ENCODE measurements at places on chromosomes 5 and 9.

DNA sequence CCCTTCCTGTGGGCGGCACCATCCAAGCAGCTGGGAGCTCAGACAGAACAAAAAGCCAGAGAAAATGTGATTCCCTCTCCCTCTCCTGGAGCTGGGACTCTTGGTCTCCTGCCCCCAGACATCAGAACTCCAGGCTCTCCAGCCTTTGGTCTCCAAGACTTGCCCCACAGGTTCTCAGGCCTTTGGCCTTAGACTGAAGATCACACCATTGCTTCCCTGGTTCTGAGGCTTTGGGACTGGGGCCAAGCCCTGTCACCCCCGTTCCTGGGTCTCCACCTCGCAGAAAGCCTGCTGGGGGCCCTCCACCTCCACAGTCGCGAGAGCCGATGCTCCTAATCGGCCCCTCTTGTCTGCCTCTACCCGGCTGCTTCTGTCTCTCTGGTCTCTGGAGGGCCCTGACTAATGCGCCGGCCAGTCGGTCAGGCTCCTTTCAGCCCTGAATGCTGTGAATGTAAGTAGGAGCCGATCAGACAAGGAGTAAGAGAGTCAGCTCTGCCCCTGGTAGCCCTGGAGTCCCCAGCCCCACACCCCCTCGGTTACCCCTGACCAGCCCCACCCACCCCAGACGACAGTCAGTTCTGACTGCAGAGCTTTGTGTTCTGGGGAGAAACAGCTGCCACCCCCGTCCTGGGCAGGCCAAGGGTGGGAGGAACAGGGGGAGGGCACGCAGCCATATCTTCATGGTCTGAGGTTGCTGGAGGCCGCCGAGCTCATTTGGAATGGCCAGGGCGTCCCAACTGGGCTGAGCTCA, 57.5 kb downstream of the VAV2 start:
- peak; percentile 13 for DNase-seq

- no peak for DNase-seq
These were observed 7.2 kb downstream of the ISOC1 start for GRCh38 chr5:129101794-129102193.

DNA sequence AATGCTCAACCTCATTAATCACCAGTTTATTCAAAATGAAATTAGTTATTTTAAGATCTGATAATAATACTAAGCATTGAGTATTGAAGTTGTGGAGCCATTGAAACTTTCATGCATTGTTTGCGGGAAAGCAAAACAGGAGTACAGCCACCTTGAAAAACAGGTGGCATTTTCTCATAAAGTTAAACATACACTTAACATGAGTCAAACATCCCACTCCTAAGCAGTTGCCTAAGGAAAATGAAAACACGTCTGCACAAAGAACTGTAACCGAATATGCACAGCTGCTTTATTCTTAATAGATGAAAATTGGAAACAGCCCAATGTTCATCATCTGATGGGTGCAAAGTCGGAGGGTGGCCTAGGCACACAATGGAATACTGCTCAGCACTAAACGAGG, 177.3 kb downstream of the IRX2 start:
- no peak for DNase-seq

GRCh38 chr9:79286992-79287707, 284.6 kb upstream of the TLE4 start:
- DNase-seq, result no peak

- DNase-seq, result no peak
These were observed 133.7 kb downstream of the ROR2 start for GRCh38 chr9:91816356-91816755.

GRCh38 chr9:116632990-116633838, 53.9 kb upstream of the TRIM32 start:
- no peak for DNase-seq

DNA sequence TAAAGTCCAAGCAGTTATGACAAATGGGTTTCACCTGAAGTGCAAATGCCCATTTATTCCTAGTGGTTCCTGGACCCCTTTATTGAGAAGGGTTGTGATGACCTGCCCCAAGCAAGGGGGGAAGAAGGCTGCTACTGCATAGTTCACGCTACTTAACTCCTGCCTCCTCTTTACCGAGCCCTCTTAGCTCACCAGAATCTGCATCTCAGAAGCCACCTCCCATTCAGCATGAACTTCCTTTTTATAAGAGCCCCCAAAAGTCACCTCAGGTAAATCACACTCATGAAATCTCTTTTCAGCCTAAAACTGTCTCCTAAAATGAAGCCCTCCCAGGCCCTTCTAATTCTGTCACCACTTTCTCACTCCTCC, 26.6 kb upstream of the C9orf72 start:
- DNase-seq, result no peak

GRCh38 chr5:173228639-173229381, 6.2 kb downstream of the NKX2-5 start:
- DNase-seq, result no peak

DNA sequence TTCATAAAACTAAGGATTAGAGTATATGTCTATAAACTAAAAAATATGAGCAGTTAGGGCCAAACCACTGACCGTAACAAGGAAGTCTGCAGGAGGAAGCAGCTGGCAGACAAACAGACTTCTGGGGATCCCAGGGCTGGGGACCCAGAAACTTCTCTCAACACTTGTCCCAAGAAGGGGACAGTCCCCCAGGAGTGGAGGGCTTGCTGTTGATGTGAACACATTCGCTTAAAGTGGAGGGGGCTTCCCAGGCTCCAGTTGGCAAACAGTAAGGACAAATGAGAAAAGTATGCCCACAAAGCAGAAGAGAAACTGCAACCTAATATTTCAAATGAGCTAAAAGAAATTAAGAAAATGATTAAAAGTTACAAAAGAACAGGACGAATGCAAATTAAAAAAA, 83.7 kb downstream of the PDE8B start:
- DNase-seq, result no peak

DNA sequence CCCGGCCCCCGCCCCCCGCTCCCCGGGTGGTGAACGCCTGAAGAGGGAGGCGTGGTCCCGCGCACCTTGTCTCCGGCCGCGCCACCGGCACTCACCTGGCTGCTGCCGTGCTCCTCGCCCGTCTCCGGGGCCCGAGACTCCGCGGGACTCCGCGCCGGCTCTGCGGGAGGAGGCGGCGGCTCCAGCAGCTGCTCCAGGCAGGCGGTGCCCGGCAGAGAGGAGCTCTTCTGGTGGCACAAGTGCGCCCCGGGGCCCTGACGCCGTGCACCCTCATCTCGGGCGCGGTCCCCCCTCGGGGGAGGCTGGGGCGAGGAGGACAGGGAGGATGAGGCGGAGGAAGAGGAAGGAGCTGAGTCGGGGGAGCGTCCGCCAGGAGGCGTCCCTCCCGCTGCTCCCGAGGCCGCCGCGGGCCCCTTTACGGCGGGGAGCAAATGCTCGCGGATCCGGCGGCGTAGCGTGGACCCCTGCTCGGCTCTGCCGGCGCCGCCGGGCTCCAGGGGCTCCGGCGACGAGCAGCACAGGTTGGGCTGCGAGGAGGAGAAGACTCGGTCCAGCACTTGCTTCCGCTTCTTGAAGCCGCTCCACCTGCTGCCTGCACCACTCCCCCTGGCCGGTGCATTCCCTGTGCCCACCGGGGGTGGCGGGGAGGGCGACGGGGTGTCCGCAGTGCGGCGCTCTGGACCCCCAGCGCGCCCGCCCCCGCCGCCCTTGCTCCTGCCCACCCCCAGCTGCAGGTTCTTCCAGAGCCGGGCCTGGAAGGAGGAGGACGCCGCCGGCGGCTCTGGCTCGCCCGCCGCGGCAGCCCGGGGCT, 928 bp downstream of the MCTP1 start:
- peak; percentile 83 for DNase-seq

GRCh38 chr5:168106008-168106761, 185.3 kb upstream of the WWC1 start:
- peak; percentile 26 for DNase-seq

- DNase-seq, result no peak
These were observed 15.3 kb upstream of the CD180 start for GRCh38 chr5:67211926-67212325.

DNA sequence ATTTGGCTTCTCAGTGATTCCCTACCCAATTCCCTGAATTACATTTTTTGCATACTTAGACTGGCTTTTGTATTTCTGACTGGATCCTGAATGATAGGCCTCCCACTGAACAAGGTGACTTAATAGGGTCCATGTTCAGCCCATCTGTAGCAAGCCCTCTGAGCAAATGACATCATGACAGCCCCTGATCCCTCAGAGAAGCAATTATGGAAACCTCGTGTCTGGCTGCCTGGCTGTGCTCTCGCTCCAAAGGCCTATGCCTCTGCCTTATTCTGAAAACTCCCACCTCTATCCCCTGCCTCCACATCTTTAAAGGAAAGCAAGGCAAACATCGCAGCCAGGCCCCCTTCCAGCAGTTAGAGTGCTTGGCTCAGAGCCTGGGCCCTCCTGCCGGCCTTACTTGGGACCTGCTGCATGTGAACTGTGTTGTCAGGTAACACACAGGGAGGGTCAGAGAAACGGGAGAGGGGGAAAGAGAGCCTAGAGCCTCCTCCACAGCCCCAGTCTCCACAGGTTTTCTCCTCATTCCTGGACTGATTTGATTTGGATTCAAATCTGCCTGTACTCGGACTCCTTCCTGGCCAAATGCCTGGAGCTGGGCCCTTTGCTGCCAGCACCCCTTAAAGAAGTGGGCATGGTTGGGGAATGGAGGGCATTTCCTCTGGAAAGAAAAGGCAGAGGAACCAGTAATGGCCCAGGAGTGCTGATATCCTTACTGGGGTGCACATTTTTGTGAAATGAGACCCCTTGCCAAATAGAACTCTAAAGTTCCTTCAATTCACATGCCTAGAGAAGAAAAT, 3.8 kb downstream of the DCANP1 start:
- no peak for DNase-seq

DNA sequence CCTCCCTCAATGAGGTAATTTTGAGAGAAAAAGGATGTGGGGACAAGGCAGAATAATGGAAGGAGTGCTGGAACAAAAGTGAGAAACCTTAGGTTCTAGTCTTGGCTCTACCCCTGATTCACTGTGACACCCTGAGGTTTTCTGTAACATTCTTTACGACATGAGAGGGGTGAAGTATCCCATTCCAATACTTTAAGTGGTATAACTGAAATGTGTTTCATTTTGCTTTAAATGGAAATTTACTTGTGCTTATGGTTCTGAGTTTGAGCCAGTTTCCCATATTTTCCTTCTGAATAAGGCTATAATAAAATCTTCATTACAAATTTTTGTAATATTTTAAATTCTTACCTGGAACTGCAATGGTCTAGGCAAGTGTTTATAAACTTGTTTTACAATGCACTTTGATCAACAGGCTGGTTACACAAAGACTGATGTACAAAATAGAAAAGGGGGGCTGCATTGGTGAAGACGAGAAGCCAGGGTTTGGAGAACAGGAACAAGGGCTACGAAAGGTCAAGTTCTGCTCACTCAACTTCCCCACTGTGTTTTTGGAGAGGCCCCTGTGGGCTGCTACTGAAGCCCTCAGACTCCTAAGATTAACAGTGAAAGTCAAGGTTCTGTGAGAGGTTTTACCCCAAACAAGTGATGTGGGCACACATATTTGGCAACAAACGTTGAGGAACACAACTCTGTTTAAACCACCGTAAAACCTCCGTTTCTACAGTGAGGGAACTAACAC, 171.9 kb upstream of the ELL2 start:
- DNase-seq, result no peak

DNA sequence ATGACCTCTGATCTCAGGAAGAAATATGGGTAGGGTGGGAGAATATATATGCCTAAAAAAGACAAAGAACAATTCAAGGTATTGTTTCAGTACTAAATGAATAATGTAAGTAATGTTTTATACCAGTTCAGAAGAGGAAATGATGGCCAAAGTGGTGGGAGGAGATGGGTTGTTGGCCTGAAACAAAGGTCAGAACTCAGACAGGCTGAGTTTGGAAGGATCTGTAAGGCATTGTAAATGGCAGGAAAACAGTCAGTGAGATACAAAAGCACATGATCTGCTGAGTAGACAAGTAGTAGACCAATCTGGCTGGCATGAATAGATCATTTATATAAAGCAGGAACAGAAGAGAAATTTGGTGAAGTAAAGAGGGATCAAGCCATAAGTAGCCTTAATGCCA, 175.8 kb upstream of the PLCXD3 start:
- DNase-seq, result no peak

DNA sequence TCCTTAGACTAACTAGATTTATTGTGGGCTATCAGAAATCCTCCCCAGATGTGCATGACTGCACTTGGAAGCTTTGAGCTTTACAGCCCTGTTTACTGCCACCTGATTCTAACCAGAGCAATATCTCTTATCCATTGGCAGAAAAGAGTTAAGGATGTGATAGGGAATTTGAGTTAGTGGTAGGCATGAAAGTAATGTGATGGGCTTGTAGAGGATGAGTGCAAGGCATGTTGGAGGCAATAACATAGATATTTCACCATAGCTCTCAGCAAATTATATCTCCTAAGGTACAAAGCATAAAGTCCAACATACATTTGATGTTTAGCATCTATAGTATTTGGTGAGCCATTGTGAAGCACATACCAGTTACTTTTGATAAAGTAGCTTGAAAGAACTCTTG, 103.8 kb downstream of the INVS start:
- no peak for DNase-seq

GRCh38 chr9:90966480-90967144, 165.0 kb downstream of the SYK start:
- no peak for DNase-seq

- no peak for DNase-seq
These were observed 707 bp upstream of the ZFYVE16 start for GRCh38 chr5:80406980-80407734.

DNA sequence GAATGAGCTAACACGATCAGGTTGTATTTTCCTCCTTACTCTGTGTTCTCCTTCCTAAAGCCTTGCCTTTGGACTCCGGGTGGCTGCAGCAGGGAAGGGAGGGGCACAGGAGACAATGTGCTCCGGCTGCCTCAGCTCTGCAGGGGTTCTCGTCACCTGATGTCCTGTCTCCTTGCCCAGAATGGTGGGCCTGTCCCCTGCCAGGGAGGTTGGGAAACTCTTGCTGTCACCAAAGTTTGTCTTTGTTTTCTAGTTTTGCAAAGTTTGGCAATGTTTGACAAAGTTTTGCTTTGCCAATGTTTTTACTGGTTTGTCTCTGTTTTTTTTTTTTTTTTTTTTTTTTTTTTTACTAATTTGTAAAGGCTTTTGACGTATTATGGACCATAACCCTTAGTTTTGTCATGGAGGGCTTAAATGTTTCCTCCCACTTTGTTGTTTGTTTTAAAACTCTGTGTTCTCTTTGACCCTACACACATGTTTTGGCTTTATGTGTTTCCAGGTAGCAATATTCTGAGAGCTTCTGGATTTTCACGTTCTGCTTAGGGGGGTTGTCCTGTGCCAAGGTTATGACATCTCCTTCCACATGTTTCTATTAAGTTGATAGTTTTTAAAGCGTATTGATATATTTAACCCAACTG, 49.3 kb downstream of the GADD45G start:
- no peak for DNase-seq

DNA sequence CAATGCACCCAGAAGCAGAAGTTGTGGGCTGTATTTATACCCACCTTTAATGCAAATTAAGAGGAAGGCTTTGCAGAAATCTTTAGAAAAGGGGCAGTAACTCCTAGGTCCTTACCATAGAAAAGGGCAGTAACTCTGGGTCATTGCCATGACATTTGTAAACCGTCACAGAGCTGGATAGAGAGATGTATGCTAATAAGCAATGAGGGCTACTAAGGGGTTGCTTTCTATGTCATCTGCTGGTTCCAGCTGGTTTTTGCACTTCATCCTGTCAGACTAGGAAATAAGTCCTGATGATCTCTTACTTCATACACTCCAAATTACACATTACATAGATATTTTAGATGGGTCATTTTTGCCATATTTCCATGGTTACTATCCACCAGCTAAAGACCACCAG, 299.1 kb upstream of the TYRP1 start:
- DNase-seq, result no peak
